Heart left ventricle (tissue), 16 donors: ENCODE measurements at places on chromosomes 5 and 9. TPM values are rescaled to one million over a fixed set of nuclear protein-coding genes. Genes with fewer than 3 reads are reported as not detected.

The EDIL3 gene
- 10.3 TPM for total RNA-seq

The PCDH1 gene
- 19.2 TPM for total RNA-seq

The C5 gene
- total RNA-seq = 0.87 TPM

The PLAC8L1 gene
- not detected for total RNA-seq

The GFI1B gene
- total RNA-seq = not detected

The KLF4 gene
- total RNA-seq = 40.8 TPM

The PRKAA1 gene
- total RNA-seq = 42.6 TPM

The ANXA1 gene
- total RNA-seq = 48.9 TPM

The PIP5K1B gene
- 51.2 TPM for total RNA-seq

The C9orf43 gene
- not detected for total RNA-seq

The HAND1 gene
- total RNA-seq = 23.9 TPM

The CCDC69 gene
- 207 TPM for total RNA-seq

The GCNT1 gene
- 3.7 TPM for total RNA-seq

The ASPN gene
- 6.9 TPM for total RNA-seq

The CDH9 gene
- not detected for total RNA-seq

The SCGB3A2 gene
- not detected for total RNA-seq

The CHSY3 gene
- 1.1 TPM for total RNA-seq

The IFNA1 gene
- not detected for total RNA-seq

The NUTM2F gene
- not detected for total RNA-seq

The PCDHGB1 gene
- total RNA-seq = 4.4 TPM

The ROR2 gene
- 1.1 TPM for total RNA-seq

The KIF4B gene
- total RNA-seq = not detected

The SLC1A1 gene
- 1.9 TPM for total RNA-seq

The SAPCD2 gene
- total RNA-seq = 0.16 TPM
